ENCODE measurements at places on chromosomes 16 and 17.

DNA sequence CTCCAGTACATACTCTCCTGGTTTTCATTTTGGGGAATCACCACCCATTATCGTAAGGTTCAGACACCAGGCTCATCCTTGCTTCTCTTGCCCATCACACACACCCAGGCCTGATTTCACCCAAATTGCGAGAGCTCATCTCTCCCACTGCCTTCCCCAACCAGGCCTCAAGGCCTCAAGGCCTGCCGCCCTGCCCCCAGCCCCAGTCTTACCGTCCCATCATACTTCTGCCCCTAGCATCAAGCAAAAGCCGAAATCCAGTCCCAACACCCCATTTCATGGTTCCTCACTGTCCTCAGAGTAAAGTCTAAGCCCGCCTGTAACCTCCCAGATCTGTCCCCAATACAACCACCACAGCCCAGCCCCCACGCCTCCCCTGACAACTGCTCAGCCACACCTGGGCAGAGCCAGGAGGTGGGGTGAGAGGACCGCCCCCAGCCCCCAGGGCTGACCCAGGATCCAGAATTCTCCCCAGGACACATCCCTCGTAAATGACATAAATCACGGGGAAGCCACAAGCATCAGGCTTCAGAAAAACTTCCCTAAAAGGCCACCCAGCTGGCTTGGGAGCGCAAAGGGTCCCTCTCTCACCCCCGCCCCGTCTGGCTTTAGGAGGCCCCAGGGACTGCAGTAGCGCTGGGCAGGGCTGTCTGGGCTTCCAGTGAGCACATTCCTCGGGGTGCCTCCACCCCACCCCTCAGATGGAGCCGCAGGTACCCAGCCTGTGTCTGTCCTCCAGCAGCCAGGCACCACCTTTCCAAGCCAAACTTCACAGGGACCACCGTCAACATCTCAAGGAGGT is 9.6 kb upstream of the P2RX1 start:
- no peak for DNase-seq

- no peak for DNase-seq
Measured at GRCh38 chr17:36661688-36662087, 60.3 kb downstream of the MRM1 start.

DNA sequence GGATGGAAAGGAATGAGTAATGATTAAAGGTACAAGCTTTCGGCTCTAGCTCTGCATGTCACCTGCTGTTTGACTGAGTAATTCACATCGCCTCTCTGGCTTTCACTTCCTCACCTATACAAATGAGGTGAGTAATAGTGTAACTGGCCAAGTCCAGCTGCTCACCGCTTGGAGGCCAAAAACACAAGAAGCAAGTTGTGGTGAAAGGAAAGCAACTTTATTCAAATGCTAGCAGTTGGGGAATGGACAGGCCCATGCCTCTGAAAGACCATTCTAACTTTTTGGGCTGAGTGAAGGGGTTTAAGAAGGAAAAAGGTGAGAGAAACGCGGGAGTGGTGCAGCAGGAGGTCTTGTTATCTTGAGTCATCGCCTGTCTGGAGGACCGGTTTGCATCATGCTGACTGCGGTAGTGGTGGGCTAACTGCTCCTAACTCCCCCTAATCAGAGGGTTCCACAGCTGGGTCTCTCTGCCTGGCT is 45.7 kb upstream of the CSNK2A2 start:
- no peak for DNase-seq

- no peak for DNase-seq
Measured at GRCh38 chr17:56679777-56680422, 86.4 kb downstream of the NOG start.

GRCh38 chr16:55555436-55555835 is 11.0 kb upstream of the CAPNS2 start:
- no peak for DNase-seq

DNA sequence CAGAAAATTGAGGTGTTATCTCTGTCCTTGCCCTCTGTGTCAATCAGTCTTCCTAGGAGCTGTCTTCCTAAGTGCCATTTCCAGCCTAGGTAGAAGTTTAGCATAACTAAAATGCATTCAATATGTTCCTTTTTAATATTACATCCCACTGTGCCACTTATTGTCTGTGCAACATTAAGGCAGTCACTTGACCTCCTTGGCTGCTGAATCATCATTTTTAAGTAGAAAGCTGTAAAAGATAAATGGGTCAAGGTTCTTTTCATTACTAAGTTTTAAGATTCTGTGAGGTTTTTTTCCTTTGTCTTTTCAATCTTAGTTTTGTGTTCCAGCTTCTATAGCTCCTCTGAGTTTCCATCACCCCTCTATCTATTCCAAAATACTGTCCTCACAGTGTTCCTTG is 371.9 kb upstream of the SOX9 start:
- DNase-seq: no peak

All from LNCaP clone FGC (cell line).